ENCODE measurements at places on chromosomes 6 and 20. TPM values are rescaled to one million over a fixed set of nuclear protein-coding genes. Genes with fewer than 3 reads are reported as not detected.
A peak's percentile ranks its signal among the peaks of the same experiment; 100 is the strongest.

DNA sequence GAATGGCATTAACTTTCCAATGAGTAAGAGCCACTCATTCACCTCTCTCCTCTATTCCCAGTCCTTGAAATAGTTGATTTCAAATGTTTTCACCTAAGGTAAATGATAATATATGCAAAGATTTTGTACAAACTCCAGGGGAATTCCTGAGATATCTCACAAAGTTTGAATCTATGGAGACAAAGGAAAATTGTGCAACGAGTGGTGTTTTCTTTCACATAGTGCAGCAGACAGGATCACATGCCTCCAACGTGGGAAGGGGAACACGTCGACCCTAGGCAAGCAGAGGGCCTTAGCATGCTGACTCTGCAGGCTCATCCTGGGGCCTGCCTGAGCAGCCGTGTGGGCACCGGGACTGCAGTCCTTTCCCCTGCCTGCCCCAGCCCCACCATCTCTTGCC, 195.6 kb upstream of the THBS2 start:
- no peaks in the 10 kb centered on the region for H3K4me1 ChIP-seq
- H3K27ac ChIP-seq: no peak overlapping the region
- H3K36me3 ChIP-seq: no peaks in the 10 kb centered on the region
- H3K27me3 ChIP-seq: no peaks in the 10 kb centered on the region
- no peak overlapping the region for H3K4me3 ChIP-seq

GRCh38 chr20:9112541-9113515, 43.9 kb downstream of the PLCB4 start:
- peaks cover 20% of the 10 kb centered on the region for H3K4me1 ChIP-seq
- no peak overlapping the region for H3K4me3 ChIP-seq
- DNase-seq: no peak
- H3K36me3 ChIP-seq: no peaks in the 10 kb centered on the region

- no peaks in the 10 kb centered on the region for H3K4me1 ChIP-seq
- H3K27me3 ChIP-seq: no peaks in the 10 kb centered on the region
- no peaks in the 10 kb centered on the region for H3K36me3 ChIP-seq
- DNase-seq: no peak
These were observed 104.0 kb downstream of the GJA1 start for GRCh38 chr6:121539439-121539838.

- no peaks in the 10 kb centered on the region for H3K36me3 ChIP-seq
- H3K4me3 ChIP-seq: no peak overlapping the region
- H3K27me3 ChIP-seq: no peaks in the 10 kb centered on the region
- DNase-seq: no peak
- H3K27ac ChIP-seq: no peak overlapping the region
These were observed 232.8 kb downstream of the GJA1 start for GRCh38 chr6:121668259-121668658.

DNA sequence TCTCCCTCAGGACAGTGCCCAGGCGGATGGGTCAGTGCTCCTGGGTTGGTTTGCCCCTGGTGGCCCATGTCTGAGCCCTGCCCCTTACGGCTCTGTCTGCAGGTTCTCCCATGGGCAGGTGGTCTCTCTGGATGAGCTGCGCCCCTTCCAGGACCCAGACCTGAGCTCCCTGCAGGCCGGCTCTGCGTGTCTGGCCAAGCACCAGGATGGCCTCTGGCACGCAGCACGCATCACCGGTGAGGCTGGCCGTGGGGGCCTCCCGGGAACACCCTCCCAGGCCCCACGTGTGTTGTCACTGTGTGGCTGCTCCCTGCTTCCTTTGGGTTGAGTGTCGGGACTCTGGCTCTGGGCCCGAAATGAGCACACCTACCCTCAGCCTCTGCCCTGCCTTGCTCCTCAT, 3.3 kb upstream of the LIME1 start:
- no peak for DNase-seq
- H3K4me3 ChIP-seq: no peak overlapping the region
- H3K36me3 ChIP-seq: peaks cover 41% of the 10 kb centered on the region
- peaks cover 26% of the 10 kb centered on the region for H3K4me1 ChIP-seq
- no peaks in the 10 kb centered on the region for H3K27me3 ChIP-seq

Gene PTGIS
- 41.2 TPM for total RNA-seq

GRCh38 chr20:49450281-49450721, 32.2 kb downstream of the KCNB1 start:
- DNase-seq: no peak
- no peak overlapping the region for H3K4me3 ChIP-seq
- no peaks in the 10 kb centered on the region for H3K36me3 ChIP-seq
- peaks cover 7% of the 10 kb centered on the region for H3K27me3 ChIP-seq
- no peak overlapping the region for H3K27ac ChIP-seq
- peaks cover 13% of the 10 kb centered on the region for H3K4me1 ChIP-seq

DNA sequence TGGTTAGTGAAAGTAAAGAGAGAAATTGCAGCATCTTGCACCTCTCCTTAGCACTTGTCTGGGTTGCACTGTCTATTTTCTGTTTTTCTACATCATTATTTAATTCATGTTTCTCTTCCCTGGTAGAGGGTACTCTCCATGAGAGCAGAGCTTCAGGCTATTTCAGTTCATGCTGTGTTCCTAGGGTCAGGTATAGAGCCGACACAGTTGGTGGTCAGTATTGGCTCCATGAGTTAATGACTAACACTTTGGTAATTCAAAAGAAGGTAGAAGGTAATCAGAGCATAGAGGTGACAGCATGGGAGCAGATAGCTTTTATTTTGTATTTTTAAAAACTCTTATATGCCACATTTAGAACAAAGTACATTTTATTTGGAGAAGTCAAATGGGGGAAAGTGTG, 42.7 kb downstream of the RIMS1 start:
- no peaks in the 10 kb centered on the region for H3K4me1 ChIP-seq
- no peak for DNase-seq
- no peak overlapping the region for H3K27ac ChIP-seq
- no peaks in the 10 kb centered on the region for H3K27me3 ChIP-seq
- no peaks in the 10 kb centered on the region for H3K36me3 ChIP-seq

Gene SIM1
- total RNA-seq: not detected

Gene NFATC2
- total RNA-seq: 6.6 TPM

Gene AURKA
- 2.5 TPM for total RNA-seq

DNA sequence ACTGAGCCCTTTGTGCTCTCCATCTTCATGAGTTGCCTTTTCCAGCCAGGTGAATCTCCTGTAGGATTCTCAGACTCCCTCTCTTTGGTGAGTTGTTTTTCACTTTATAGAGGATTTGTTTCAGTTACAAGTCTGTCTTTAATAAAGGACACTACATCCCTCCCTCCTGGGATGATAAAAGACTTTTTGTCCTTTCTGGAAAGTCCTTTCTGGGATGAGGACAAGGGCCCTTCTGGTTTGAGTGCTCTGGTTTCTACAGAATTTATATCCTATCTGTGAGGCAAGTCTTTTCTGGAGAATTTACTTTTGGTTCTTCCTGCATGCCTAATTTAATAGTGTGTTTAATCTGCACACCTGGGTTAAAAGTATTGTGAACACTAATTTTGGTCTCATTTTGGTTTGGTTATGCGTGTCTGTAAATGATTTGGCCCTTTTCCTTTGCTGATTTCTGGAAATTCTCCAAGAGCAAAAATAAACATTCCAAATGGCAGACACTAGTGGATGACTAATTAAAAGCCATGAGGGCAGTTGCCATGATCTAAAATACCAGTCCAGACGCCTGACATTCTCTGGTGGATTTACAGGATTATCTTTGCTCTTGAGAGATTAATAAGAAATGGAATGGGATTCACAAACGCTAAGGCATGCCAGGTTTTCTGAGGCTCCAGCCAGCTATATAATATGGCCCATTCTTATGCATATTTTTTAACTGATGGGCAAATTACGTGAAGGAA, 44.8 kb downstream of the TCP11 start:
- no peak overlapping the region for H3K4me3 ChIP-seq
- H3K27me3 ChIP-seq: no peaks in the 10 kb centered on the region
- H3K36me3 ChIP-seq: peaks cover 3% of the 10 kb centered on the region
- DNase-seq: no peak
- no peak overlapping the region for H3K27ac ChIP-seq

Gene CRISP2
- 0.83 TPM for total RNA-seq

GRCh38 chr20:45998761-45999160, 9.9 kb upstream of the MMP9 start:
- H3K36me3 ChIP-seq: no peaks in the 10 kb centered on the region
- no peaks in the 10 kb centered on the region for H3K4me1 ChIP-seq
- H3K4me3 ChIP-seq: no peak overlapping the region
- H3K27me3 ChIP-seq: peaks cover 40% of the 10 kb centered on the region
- DNase-seq: peak; percentile 51

Gene TSHZ2
- 12.6 TPM for total RNA-seq

Gene TFAP2D
- not detected for total RNA-seq

GRCh38 chr20:32965581-32966373, 38.5 kb downstream of the SUN5 start:
- no peak overlapping the region for H3K27ac ChIP-seq
- DNase-seq: no peak
- H3K4me3 ChIP-seq: no peak overlapping the region
- peaks cover 6% of the 10 kb centered on the region for H3K27me3 ChIP-seq
- no peaks in the 10 kb centered on the region for H3K36me3 ChIP-seq

DNA sequence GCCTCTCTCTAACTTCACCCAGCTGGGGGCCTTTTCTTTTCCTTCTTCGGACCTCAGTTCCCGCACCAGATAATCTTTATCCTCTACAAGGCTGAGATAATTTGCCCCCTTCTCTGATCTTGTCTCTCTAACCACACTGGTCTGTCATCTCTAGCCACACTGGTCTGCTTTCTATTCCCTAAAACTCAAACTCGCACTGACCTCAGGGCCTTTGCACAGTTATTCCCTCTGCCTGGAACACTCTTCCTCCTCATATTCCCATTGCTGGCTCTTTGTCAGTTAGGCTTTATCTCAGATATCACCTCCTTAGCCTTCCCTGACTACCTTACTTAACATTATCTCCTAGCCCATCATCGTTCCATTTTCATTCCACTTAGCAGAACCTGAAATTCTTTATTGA, 7.6 kb downstream of the RIMS4 start:
- no peak overlapping the region for H3K27ac ChIP-seq
- no peak for DNase-seq
- no peaks in the 10 kb centered on the region for H3K36me3 ChIP-seq
- peaks cover 31% of the 10 kb centered on the region for H3K27me3 ChIP-seq
- no peak overlapping the region for H3K4me3 ChIP-seq

Gene CYP39A1
- total RNA-seq: 5.4 TPM

DNA sequence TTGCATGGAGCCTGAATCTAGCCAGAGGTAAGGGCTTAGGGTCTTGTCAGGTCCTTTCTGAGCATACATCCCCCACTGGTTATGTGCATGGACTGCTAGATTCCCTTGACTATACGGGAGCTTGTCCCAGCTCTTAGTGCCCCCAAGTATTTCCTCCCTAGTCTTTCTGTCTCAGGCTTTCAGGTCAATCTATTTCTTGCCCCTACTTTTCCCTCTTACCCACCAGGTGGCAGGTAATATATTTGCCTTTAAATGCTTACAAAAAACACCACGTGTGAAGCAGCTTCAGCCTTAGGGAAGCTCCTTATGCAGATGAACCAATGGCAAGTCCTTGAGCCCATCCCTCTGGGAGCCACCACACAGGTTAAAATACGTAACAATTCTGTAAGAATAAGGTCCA, 454.2 kb downstream of the GRIK2 start:
- no peaks in the 10 kb centered on the region for H3K27me3 ChIP-seq
- no peak overlapping the region for H3K27ac ChIP-seq
- H3K36me3 ChIP-seq: no peaks in the 10 kb centered on the region

DNA sequence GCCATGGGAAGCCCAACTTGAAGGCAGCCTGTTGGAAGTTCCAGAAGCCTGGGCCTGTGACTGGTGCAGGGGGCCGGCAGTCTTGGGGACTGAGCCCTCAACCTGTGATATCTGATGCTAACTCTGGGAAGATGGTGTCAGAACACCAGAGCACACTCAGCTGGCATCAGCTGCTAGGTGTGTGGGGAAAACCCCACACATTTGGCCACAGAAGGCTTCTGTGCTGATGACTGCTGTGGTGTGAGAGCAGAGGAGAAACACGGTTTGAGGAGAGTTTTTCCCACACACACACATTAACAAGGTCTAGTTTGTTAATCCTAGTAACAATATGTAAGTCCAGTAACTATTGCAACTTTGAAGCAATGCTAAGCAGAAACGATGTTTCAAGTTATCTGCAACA, 78.0 kb downstream of the PSMB1 start:
- no peaks in the 10 kb centered on the region for H3K4me1 ChIP-seq
- H3K27ac ChIP-seq: no peak overlapping the region
- no peak overlapping the region for H3K4me3 ChIP-seq
- no peak for DNase-seq
- H3K27me3 ChIP-seq: peaks cover 8% of the 10 kb centered on the region
- no peaks in the 10 kb centered on the region for H3K36me3 ChIP-seq

DNA sequence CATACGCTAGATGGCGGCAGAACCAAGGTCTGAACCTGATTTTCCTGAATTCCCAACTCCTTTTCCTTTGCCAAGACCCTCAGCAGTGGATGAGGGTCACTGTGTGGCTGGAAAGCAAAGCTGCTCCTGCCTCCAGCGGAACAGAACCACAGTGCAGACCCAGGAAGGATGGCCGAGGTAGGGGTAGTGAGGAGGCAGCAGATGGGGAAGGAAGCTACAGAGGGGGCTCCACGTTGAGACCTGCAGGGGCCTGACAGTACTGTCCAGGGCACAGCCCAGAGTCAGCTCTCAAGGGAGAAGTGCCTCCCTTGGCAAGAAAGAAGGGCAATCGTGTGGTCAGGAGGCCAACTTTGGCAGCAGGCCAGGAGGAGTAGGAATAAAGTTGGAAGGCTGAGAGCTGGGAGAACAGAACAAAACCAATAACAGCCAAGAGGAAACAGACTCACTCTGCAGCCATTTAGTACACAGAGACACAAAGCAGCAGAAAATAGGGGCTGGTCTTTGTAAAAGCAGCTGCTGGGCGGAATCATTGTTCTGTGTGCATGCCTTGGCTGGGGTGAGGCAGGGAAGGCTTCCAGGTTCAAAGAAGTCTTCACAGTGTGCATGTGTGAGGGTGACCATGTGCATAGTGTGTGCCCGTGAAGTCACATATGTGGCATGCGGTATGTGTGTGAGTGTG, 3.1 kb downstream of the GABRR2 start:
- H3K27ac ChIP-seq: peak overlapping the region; percentile 62
- H3K4me1 ChIP-seq: peaks cover 25% of the 10 kb centered on the region
- no peaks in the 10 kb centered on the region for H3K36me3 ChIP-seq
- H3K27me3 ChIP-seq: no peaks in the 10 kb centered on the region
- DNase-seq: peak; percentile 78

DNA sequence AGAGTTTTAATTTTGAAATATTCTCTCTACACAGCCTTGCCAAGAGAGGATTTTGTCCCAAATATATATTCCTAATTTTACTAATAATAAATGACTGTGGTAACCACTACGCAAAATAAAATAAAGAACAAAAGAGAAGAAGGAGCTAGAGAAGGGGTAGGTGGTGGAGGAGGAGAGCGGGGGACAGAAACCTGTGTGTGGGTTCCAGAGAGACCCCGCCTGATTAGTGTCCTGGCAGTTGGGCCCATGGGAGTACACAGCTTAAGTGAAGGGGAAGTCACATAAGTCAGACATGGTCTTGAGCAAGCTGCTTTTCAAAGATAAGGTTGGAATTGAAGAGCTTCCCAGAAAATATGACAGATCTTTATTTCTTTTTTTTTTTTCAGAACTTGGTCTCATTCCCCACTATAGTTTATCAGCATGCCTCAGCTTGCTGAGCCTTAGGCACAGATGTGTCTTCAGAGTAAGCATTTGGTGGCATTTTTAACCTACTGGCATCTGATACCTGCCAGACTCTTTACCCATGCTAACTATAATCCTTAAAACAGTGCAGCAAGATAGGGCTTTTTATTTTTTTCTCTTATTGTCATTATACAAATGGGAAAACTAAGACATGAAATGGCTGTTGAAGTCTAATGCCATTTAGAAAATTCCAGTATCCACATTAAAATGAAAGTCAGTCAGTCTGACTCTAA, 9.6 kb upstream of the RHAG start:
- no peaks in the 10 kb centered on the region for H3K4me1 ChIP-seq
- DNase-seq: no peak
- no peak overlapping the region for H3K27ac ChIP-seq
- H3K27me3 ChIP-seq: no peaks in the 10 kb centered on the region

Measured in lower lobe of right lung (tissue), 2 donors.